ENCODE measurements at places on chromosomes 12 and 14. TPM values are rescaled to one million over a fixed set of nuclear protein-coding genes. Genes with fewer than 3 reads are reported as not detected.

Gene MYF5
- total RNA-seq = not detected

DNA sequence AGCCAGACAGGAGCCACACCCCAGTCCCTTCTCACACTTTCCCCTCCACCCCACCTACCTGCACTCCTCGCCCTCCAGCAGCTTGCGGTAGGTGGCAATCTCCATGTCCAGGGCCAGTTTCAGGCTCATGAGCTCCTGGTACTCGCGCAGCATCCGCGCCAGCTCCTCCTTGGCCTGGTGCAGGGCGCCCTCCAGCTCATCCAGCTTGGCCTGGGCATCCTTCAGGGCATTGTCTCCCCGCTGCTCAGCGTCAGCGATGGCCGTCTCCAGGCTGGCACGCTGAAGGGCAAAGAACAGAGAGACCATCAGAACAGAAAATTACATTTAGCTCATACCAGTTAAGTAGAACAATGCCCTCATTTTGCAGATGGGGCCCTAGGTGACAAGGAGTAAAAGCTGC is 5.5 kb downstream of the KRT74 start:
- DNase-seq = no peak

DNA sequence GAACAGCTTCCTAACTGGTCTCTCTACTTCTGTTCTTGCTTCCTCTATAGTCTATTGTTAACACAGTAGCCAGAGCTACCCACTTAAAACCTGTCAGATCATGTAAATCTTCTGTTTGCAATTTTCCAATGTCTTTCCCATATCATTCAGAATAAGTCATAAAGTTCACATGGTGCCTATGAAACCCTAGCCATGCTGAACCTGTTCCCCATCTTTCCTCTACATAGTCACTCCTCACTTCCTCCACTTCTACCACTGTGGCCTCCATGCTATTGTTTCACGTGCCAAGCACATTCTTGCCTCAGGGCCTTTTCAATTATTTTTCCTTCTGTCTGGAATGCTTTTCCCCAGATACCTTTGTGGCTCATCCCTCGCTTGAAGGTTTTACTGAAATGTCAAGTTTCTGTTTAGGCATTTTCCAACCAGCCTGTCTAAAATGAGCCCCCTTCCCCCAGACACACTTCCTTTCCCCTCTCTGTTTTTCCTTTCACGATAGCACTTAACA is 132.1 kb downstream of the DYRK2 start:
- DNase-seq = no peak

DNA sequence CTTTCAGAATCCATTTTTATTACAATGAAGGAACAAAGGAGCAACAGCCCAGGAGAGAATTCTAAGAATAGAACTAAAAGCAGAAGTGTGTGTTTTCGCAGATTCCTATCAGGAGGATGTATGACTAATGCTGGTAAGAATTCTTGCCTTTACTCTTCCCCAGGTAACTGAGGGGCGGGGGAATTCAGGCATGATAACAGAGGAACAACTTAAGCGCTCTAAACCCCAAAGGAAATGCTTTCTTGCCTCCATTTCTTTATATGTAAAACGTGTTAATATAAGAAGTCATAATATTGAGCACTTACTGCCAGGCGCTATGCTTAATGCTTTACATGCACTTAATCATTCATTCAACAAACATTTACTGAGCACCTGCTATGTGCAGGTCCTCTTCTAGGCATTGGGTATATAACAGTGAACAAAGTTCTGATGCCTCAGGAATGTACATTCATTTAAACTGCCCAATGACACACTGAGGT is 4.5 kb downstream of the HCAR1 start:
- DNase-seq = peak; percentile 78

GRCh38 chr14:101884089-101884933 is 80.1 kb upstream of the DYNC1H1 start:
- DNase-seq = no peak

All from dermis blood vessel endothelial cell (primary cell).